ENCODE measurements at places on chromosomes 3 and 15.

DNA sequence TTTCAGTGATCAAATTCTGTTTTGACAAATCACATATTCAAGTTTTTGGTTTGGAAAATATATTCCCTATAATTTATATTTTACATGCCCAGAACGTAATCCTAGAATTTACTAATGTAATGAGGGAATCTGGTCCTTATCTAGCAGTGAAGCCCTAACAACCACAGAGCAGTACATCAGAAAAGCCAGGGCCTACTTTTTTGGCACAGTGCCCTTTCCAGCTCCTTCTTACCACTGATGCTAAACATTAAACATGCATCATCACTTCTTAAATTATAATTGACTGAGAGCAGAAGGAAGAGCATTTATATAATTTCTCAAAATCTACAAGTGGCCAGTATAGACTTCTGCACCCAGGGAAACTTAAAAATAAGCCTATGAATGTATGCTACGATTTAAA, 66.7 kb downstream of the FBXL22 start:
- DNase-seq, result no peak

GRCh38 chr3:195103623-195104022, 167.3 kb downstream of the XXYLT1 start:
- DNase-seq, result no peak

DNA sequence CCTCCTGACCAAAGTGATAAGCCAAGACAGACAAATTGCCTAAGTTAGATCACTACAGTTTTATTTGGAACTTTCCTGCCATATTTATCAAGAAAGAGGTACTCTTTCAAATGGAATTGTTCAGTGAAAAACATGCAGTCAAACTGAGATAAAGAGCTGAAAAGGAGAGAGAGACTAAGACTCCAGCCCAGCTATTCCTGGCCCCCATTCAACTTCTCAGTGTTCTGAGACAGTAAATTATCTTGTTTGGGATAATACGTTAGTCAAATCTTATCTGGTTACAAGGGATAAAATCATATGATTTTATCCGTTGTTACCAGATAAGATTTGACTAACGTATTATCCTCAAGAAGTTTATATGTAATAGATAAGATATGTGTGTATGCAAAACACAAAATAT, 67.6 kb upstream of the CMC1 start:
- DNase-seq, result no peak

GRCh38 chr3:158679547-158680000, 7.1 kb upstream of the LXN start:
- DNase-seq, result no peak

- no peak for DNase-seq
Measured at GRCh38 chr15:47415539-47415971, 301.8 kb upstream of the SEMA6D start.

- no peak for DNase-seq
Measured at GRCh38 chr3:141400073-141400971, 32.0 kb downstream of the ZBTB38 start.

DNA sequence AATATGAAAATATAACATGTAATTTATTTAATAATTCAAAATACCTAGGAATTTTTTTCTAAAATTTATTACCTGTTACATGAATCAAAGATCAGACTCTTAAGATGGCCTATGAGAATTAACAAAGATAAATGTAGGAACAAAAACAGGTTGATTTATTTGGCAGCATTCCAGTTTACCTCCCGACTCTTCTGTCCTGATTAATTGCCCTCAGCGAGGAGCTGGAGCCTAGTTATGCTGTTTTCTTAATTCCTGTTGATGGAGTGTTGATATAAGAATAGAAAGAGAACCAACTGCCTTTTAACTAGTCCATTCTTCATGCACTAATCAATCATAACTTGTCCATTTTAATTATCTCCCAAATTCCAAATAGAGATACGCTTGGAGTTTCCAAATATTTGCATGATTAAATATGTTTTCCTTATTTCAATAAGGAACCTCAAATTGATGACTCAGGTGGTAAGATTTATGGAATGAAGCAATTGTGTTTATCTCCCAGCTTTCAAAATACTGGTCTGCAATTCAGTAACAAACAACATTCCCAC, 10.6 kb upstream of the CPB1 start:
- DNase-seq, result no peak

GRCh38 chr3:146111337-146111736, 49.6 kb downstream of the PLOD2 start:
- DNase-seq, result no peak

- no peak for DNase-seq
Measured at GRCh38 chr15:64772488-64772887, 2.9 kb downstream of the RBPMS2 start.

DNA sequence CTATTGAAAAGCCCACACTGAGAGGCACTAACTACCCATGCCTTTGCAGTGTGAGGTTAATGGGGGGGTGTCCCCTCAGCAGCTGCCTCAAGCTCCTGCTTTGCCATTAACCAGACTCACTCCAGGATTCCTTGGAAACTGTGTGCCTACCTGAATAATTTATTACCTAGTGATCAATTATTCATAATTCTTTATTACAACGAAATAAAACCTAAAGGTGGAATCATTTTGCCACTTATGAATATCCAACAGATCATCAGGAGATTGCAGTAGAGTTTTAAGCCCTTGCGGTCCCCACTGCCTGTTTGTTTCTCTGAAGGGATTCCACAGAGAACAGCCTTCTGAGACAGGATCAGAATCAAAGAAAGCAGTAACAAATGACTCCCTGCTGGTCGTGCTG, 23.3 kb downstream of the NEK11 start:
- no peak for DNase-seq

GRCh38 chr3:8975081-8976020, 12.1 kb upstream of the RAD18 start:
- no peak for DNase-seq

GRCh38 chr3:75395580-75396315, 268.4 kb upstream of the FRG2C start:
- no peak for DNase-seq

DNA sequence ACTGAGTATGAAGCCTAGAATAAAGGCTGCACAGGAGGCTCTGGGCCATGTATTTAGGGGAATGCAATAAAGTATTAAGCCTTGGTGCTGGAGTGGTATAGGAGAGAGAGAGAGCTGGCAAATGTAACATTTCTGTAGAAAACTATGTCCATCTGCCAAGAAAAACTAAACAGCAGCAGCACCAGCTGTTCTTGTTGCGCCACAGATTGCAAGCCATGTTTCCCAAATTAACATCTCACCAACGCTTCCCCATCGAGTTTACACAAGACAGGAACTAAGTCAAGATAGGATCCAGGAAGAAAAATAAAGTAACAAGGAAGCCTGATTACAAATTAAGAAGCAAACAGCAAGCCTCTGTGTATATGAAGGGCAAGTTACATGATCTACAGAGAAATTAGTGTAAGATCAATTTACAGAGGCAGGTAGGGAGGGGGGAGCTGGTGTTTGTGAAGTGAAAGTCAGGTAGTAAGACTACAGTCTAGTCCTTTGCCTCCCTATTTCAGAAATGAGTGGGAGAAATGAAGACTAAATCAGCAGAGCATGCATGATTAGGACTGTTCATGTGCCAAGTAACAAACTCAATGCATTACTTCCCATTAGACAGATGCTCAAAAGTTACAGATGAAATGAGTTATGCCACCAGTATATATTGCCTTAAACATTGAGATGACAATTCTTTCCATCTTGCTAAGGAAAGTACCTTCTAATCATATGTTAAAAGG, 900.5 kb downstream of the EPHA3 start:
- no peak for DNase-seq

GRCh38 chr3:118538187-118538586, 496.5 kb downstream of the IGSF11 start:
- no peak for DNase-seq

DNA sequence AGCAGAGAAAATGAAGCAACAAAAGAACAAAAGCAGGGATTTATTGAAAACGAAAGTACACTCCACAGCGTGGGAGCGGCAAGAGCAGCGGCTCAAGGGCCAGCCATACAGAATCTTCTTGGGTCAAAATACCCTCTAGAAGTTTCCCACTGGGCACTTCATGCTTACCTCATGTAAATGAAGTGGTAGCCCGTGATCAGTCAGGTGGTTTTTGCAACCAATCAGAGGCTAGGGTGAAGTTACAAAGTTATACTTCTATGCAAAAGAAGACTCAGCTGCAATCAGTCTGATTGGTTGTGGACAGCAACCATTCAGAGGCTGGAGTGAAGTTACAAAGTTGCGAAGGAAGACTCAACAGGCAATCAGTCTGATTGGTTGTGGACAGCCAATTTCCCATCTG, 37.8 kb upstream of the TRH start:
- DNase-seq, result peak; percentile 11

DNA sequence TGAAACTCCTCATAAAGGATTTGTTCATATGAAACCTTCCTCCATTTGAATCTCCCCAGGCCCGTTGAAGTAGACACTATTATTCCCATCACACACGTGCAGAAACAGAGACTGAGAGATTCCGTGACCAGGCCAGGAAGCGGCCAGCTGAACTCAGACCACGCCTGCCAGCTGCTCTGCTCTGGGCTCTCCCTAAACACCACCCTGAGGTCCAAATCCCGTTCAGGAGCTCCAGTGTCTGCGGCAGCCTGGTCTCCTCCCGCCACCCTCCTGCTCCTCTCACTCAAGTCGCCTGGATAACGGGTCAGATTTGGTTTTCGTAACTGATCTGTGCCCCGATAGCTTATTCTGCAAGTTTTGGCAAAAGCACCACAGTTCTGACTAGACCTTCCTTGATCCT, 53.6 kb upstream of the SNRPA1 start:
- no peak for DNase-seq

DNA sequence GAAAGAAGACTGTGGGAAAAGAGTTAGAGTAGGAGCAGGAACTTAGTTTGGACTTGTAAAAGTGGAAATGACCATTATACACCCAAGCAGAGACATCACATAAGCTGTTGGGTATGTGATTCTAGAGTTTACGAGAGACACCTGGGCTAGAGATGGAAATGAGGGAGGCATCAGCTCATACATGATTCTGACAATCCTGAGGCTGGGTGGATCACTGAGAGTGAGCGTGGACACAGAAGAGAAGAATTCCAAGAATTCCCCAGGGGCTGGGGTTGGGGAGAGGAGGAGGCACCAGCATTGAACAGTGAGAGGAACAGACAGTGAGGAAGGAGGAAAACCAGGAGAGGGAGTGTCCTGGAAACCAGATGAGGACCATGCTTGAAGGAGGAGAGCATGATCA, 113.5 kb downstream of the KCNAB1 start:
- no peak for DNase-seq

- no peak for DNase-seq
Measured at GRCh38 chr15:49978121-49978520, 140.9 kb downstream of the ATP8B4 start.

- no peak for DNase-seq
Measured at GRCh38 chr3:107458871-107459270, 63.9 kb upstream of the BBX start.

GRCh38 chr3:149340310-149340933, 7.0 kb upstream of the TM4SF18 start:
- DNase-seq, result no peak

DNA sequence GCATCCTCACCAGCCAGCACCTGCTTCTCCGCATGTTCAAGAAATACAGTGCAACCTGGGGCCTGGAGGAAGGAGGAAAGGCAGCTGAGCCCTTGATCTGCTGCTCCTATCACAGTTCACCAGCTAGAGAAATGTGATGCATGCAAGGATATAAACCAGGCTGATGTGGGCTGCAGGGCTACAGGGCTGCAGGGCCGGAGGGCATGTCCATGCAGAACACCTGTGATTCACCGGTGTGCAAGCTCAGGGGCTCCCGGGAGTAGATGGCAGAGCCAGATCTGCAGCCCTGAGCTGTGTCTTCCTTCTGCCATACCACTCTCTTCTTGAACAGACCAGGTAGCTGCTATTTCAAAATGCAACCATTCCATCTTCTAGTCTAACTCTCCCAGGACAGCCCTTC, 84.9 kb downstream of the HMG20A start:
- DNase-seq, result no peak

GRCh38 chr15:85878828-85879225, 84.1 kb upstream of the KLHL25 start:
- no peak for DNase-seq

GRCh38 chr3:74561881-74562280, 52.6 kb downstream of the CNTN3 start:
- DNase-seq, result no peak

DNA sequence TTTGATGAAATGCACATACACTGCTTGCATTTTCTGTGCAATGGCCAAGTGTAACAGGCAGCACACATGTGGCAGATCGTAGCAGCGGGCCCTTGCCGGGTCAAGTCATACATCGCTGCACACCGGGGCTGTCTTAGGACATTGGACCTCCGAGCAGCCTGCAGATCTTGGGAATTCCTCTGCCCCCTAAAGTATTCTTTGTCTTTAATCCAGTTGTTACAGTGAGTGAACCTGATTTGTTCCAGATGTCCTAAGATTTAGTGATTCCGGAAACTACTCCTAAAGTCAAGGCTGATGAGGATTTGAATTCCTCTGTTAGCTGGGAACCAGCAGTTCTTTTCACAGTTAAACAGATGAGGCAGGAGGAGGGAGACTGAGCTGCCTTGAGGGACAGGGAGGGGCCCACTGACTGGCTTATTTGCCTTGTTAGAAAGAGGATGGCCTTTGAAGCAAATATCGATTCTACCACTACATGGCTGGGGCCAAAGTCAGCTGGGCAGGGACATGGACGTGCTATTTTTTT, 190.7 kb upstream of the CTDSPL start:
- DNase-seq, result no peak

GRCh38 chr3:12754313-12754712, 4.7 kb downstream of the TMEM40 start:
- no peak for DNase-seq

DNA sequence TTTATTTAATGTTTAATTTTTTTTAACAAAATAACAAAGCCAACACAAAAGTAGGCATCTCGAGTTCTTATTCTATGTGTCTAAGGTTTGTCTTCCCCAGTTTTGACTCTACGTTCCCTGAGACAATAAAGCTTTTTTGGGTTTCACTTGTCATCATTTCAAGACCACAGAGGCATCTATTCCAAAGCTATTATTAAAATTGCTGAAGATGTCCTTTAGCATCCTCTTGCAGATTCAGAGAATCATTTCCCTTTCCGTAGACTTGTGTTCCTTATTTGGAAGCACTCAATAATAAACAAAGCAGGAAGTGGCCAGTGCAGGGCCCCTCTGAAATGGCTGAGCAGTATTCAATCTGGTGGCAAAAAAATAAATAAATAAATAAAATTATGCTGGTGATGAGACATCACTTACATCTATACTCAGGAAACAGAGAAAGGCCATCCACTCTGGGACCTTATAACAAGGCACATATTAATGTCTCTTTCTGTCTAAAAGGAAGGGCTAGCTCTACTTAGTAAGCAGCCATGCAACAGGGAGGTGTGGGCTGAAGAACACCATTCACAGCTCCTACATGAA, 362.3 kb downstream of the WDR72 start:
- no peak for DNase-seq

- no peak for DNase-seq
Measured at GRCh38 chr3:25442486-25442885, 14.4 kb downstream of the RARB start.

GRCh38 chr15:47794252-47794914, 77.1 kb downstream of the SEMA6D start:
- no peak for DNase-seq

- no peak for DNase-seq
Measured at GRCh38 chr3:101722394-101723173, 1.8 kb upstream of the CEP97 start.

- no peak for DNase-seq
Measured at GRCh38 chr3:172107403-172107802, 68.0 kb downstream of the FNDC3B start.
